ENCODE measurements at places on chromosomes 4 and X. TPM values are rescaled to one million over a fixed set of nuclear protein-coding genes. Genes with fewer than 3 reads are reported as not detected.

Gene PAK3
- polyA plus RNA-seq: 1.0 TPM

Gene KLKB1
- polyA plus RNA-seq: 0.28 TPM

Gene SSX2
- polyA plus RNA-seq: not detected

Gene TBX22
- polyA plus RNA-seq: not detected

Gene AGA
- polyA plus RNA-seq: 16.3 TPM

Gene HPGD
- 10.7 TPM for polyA plus RNA-seq

Gene GLUD2
- polyA plus RNA-seq: 0.82 TPM

Gene SYTL4
- 8.0 TPM for polyA plus RNA-seq

Gene PKD2
- 26.2 TPM for polyA plus RNA-seq

Gene H2BW2
- not detected for polyA plus RNA-seq

Gene HSPA4L
- 0.85 TPM for polyA plus RNA-seq
